Renal pelvis (tissue), 12 donors: ENCODE measurements at places on chromosomes 7 and 10. TPM values are rescaled to one million over a fixed set of nuclear protein-coding genes. Genes with fewer than 3 reads are reported as not detected.
A peak's percentile ranks its signal among the peaks of the same experiment; 100 is the strongest.

- DNase-seq: peak; percentile 46
These were observed 521.9 kb downstream of the TYW1 start for GRCh38 chr7:67518580-67518979.

- peak; percentile 98 for DNase-seq
These were observed at the start of gene DEPP1 for GRCh38 chr10:44978570-44979280. DEPP1 (minus strand) TSS chr10:44978809; CDS start chr10:44978030, 779 bp downstream.

GRCh38 chr10:111102359-111102837, 25.6 kb downstream of the ADRA2A start:
- DNase-seq: no peak

GRCh38 chr7:79529881-79530235, 76.4 kb upstream of the MAGI2 start:
- DNase-seq: no peak

GRCh38 chr10:69043931-69044531, 43.9 kb upstream of the SRGN start:
- DNase-seq: no peak

- no peak for DNase-seq
These were observed 55.1 kb downstream of the VOPP1 start for GRCh38 chr7:55517191-55517633.

- DNase-seq: no peak
These were observed 181.5 kb upstream of the GNAI1 start for GRCh38 chr7:79953130-79953529.

- DNase-seq: peak; percentile 43
These were observed 18.3 kb downstream of the FZD9 start for GRCh38 chr7:73451780-73452398.

DNA sequence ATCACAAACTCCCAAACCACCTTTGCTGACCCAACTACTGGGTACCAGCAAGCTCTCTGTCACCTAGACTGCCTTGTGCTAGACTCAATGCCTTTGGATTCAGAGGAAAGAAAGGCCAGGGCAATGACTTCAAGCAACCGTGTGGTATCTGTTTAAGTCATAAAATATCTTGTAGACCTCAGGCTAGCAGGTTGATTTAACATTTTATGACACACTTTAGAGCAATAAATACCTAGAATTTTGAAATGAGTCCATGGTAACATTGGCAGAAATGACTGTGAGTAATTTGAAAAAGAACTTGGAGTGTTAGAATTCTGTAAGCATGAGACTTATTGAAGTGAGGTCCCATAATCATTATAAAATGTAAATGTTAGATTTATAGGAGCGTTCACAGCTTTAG, 87.2 kb downstream of the TWIST1 start:
- DNase-seq: no peak

DNA sequence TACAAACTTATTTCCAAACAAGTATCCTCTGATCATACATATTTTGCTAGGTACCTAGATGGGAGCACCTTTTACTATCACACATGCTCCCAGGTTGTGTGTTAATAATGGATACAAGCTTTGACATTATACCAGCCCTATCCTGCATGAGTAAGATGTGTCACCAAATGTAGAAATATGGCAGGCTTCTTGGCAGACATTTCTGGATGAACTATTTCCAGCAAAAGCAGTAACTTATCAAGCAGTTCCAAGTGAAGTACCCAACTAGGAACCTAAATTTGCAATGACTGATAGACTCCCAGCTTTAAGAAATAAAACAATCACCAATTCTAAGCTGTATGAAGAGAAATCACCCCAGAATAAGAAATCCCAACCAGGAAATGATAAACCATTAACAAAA, 103.7 kb upstream of the TMEM72 start:
- DNase-seq: no peak

DNA sequence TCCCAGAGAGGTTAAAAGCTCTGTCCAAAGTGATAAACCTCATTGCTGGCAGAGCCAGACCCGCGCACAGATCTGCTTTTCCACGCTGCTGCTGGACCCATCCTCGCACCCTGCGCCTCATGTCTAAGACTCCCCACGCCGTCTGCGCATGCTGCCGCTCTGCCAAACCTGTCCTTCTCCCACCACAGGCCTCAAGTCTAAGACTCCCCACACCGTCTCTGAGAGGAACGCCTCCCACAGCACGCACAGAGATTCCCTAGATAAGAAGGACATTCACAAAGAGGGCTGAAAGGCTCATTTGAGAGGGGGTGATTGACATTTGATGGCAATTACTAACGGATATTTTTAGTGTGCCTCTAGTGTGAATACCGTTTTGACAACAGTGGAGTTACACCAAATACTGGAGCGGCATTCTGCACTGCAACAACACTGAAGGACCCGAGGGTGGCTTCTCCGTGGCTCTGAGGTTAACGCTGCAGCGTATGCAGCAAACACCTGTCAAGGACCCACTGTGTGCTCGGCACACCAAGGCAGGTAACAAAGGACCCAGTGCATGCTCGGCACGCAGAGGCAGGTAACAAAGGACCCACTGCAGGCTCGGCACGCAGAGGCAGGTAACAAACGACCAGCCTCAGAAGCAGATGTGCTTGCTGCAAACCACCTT, 231.4 kb downstream of the DNAJB6 start:
- DNase-seq: no peak

DNA sequence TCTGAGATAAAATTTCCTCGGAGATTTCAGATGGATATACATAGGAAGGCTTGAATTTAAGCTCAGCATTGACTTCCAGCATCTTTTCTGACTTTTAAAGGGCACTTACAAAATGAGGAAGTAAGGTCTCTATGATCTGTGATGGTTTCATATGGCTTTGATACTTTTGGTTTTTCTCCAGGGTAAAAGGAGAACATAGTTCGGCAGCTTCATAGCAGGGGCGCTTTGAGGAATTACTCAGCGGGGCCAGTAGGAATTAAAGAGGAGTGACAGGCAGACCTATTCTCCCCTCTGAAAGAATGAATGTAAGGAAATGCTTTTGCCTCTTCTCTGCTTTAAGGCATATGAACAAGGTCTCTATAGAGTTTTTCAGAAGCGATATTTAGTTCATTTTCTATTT, 80.0 kb upstream of the PCDH15 start:
- no peak for DNase-seq

DNA sequence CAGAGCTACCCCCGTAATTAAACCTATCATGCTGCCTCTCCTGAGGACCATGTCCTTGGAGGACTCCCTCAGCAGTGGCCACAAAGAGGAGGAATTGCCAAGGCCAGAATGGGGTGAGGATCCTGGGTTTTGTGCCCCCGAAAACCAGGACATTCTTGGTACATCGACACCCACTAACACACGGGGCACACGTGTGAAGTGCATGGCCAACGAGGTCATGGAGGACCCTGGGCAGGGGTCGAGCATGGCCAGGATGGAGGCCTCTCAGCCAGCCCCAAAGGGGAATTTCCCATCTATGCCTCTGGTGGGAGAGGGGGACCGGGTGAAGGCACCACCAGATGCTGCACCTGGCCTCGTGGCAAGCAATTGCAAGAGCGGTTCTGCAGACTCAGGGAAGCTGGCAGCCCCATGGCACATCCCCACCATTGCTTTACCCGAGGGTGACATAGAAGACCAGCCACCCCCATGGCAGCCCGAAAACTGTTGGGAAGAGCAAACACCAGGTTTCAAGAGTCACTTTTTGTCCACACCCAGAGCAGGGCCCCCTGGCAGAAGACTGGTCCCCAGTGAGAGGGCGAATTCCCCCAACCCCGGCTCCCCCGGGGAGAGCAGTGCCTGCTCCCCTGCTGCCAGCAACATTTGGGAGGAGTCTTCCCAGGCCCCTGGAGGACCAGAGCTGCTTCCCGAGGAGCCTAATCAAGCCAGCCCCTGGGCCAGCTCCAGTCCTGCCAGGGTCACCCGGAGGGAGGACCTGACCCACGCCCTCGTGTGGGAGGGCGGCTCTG, 26.4 kb downstream of the C10orf71 start:
- no peak for DNase-seq

Gene CCT6A
- 239 TPM for polyA plus RNA-seq

Gene AMPH
- polyA plus RNA-seq: 13.4 TPM

Gene KCNIP2
- polyA plus RNA-seq: 7.3 TPM
